B cell (primary cell): ENCODE measurements at places on chromosomes 1 and 21.

DNA sequence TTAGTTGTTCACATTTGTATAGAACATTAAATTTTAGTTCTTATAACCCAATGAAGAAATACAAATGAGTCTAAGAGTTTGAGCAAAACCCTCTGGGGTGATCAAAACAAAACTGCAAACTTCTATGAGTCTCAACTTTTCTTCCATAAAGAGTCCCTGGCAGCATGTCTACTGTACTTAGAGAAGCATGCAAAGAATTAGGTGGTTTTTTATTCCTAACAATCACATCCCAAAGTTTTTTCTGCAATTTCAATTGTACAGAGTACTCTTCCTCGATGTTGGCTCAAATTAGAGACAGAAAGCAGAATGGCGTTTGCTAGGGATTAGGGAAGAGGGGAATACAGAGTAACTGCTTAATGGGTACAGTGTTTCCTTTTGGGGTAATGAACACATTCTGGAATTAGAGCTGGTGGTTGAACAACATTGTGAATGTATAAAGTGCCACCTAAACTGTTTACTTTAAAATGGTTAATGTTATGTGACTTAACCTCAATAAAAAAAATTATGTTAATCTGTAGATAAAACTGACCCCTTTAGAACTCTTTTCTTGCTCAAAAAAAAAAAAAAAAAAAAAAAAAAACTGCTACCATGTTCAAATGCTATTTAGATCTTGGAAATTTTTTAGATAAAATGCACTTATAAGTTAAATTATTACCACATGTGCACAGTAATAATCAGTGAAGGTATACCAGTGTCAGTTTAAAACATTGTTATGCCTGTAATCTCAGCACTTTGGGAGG, 4.8 kb downstream of the RC3H1 start:
- DNase-seq, result no peak

- no peak for DNase-seq
Observed at GRCh38 chr1:2498648-2499047, 22.6 kb downstream of the PLCH2 start.

- peak; percentile 68 for DNase-seq
Observed at GRCh38 chr21:43916691-43917514, 51.9 kb downstream of the AGPAT3 start.

GRCh38 chr1:94540440-94541245, 916 bp downstream of the F3 start:
- no peak for DNase-seq

- no peak for DNase-seq
Observed at GRCh38 chr1:114648503-114648902, 21.3 kb downstream of the DENND2C start.

DNA sequence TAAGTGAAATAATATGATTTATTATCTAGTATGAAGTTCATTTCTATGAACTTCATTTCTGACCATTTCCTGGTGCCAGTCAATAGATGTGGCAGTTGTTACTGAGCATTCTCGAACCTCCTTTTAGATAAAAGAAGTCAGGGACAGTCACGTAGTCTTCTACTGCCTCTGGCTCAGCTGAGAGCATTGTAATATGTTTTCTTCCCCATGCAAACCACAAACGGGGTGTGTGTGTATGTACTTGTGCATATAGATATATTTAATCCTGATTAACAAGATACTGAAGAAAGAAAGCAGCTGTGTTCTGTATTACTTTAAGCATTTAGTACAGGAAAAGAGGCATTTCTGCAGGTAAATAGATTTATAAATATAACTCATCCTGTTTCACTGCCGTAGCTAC, 21.6 kb downstream of the ZNF684 start:
- DNase-seq, result no peak

DNA sequence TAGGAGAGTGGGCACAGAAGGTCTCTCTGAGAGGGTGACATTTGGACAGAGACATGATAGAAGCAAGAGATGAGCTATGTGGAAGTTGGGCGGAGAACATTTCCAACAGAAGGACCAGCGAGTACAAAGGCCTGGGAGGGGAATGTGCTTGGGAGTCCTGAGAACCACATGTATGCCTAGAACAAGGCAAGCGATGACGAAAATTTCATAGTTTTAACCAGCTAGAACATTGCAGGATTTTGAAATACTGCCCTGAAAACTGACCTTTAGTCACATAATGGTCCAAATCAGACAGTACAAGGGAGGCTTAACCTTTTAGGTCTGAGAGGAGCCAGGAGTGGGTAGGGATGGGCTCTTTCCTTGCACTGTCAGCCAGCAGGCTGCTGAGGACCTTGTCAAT, 68.0 kb downstream of the MRPS6 start:
- no peak for DNase-seq

DNA sequence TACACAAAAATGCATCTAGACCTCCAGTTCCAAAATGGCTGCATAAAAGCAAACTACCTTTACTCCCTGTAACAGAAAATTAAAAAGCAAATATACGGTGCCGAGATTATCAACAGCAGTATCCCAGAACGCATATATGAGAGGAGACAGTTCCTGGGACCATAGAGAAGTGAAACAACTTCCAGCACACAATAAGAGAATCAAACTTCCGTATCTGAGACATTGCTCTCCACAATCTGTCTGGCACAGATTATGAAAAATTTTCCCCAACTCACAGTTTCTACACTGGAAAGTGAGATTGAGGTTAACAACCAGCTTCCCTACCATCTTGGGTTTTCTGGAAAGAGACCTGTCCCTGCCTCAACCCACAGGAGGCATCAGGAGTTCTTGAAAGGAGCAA, 47.2 kb upstream of the ST6GALNAC3 start:
- no peak for DNase-seq

GRCh38 chr1:66916320-66916719, 8.3 kb downstream of the DNAI4 start:
- no peak for DNase-seq

DNA sequence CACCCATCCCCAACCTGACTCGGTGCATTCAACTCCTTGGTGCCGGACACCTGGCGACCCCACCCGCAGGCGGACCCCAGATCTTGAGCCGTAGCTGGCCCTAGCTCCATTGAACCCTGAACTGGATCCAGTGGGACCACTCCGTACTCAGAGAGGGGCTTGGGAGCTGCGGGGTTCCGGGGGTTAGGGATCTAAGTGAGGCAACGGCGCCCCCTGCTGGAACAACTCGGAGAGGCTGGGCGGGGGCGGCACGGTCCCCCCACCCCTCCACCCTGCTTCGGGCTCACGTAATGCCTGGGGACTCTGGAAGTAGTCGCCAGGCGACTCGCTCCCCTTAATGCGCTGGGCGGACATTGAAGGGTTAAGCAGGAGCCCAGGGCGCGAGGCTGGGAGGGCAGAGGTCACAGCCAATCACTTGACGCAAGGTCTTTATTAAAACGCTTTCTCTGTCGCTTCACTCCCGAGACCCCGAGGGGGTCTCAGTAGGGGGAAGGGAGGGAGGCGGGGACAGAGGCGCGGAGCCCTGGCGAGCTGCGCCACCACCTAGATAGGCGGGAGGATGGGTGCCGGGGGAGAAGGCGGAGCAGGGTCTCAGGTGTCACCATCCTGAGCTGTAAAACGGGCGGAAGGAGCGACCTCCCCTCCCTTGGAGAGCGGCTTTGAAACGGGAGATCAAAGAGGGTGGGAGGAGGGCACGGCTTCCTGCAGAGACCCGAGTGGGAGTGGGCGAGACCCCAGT, 704 bp upstream of the CRABP2 start:
- peak; percentile 79 for DNase-seq

GRCh38 chr21:34075760-34076660, 2.6 kb downstream of the MRPS6 start:
- DNase-seq, result no peak

- no peak for DNase-seq
Observed at GRCh38 chr1:206962272-206962671, 8.0 kb downstream of the FCAMR start.

GRCh38 chr1:39754906-39755504, 16.1 kb downstream of the OXCT2 start:
- no peak for DNase-seq

DNA sequence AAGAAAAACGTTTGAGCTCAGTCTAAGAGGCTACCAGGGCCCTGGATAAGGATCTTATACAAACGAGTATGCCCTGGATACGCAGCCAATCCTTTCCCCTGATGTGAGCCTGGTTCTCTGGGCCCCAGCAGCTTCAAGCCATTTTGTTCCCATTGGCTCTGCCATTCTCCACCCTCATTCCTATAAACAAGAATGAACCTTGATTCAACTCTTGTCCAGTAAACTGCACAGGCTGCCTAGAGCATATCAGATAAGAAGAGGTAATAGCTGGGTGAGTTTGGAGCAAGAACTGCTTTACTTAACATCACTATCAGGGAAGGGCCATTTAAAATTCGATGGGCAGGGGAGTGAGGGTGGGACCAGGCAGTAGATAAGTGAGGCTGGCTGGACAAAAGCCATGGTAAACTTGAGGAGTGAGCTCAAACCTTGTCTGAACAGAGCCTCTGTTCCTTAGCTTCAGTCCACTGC, 11.3 kb downstream of the BTG2 start:
- DNase-seq, result no peak

DNA sequence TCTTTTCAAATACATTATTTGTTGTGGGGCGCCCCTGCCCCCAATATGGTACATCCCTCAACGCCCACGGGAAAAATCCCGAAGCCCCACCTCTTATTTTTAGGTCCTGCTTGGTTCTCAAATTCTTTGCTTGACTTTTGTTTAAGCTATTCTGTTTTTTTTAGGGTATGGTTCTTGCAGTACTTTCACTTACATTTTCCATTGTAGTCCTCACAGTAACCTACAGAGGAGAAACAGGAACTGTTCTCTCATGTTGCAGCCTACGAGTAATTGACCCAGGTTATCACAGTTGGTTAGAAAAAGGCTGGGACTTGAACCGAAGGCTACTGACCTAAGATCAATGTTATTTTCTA, 697 bp upstream of the C21orf91 start:
- no peak for DNase-seq

DNA sequence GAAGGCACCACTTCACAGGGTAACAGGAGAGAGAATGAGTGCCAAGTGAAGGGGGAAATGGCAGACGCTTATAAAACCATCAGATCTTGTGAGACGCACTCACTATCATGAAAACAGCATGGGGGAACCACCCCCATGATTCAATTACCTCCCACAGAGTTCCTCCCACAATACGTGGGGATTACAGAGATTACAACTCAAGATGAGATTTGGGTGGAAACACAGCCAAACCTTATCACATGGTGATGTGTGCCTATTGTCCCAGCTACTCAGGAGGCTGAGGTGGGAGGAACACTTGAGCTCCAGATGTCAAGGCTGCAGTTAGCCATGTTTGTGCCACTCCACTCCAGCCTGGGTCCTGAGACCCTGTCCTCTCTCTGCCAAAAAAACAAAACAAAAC, 56.0 kb upstream of the DSCAM start:
- no peak for DNase-seq

- DNase-seq, result no peak
Observed at GRCh38 chr1:37035014-37035691, 838 bp upstream of the GRIK3 start.

- DNase-seq, result no peak
Observed at GRCh38 chr1:94797291-94797690, 22.9 kb upstream of the SLC44A3 start.

DNA sequence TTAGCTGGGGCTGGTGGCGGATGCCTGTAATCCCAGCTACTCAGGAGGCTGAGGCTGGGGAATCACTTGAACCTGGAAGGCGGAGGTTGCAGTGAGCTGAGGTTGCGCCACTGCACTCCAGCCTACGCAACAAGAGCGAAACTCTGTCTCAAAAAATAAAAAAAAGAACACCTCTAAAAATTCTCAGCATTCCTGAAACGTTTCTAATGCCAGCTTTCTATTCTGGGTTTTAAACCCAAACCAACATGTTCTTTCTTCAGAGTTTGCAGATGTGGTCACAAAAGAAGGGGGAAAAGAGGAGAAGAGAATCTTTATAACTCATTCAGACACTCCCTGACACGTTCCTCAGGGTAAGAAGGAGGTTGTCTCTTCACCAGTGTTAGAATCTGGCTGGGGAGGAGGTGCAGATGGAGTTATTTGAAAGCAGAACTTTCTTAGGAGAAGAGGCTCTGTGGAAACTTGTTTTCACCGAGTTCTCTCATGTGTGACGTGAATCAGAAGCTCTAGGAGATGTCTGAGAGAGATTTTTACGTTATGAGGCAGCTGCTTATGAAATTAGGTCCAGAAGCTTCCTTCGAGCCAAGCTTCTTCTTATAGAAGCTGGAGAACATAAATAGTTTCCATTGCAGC, 17.8 kb upstream of the CNR2 start:
- peak; percentile 65 for DNase-seq

DNA sequence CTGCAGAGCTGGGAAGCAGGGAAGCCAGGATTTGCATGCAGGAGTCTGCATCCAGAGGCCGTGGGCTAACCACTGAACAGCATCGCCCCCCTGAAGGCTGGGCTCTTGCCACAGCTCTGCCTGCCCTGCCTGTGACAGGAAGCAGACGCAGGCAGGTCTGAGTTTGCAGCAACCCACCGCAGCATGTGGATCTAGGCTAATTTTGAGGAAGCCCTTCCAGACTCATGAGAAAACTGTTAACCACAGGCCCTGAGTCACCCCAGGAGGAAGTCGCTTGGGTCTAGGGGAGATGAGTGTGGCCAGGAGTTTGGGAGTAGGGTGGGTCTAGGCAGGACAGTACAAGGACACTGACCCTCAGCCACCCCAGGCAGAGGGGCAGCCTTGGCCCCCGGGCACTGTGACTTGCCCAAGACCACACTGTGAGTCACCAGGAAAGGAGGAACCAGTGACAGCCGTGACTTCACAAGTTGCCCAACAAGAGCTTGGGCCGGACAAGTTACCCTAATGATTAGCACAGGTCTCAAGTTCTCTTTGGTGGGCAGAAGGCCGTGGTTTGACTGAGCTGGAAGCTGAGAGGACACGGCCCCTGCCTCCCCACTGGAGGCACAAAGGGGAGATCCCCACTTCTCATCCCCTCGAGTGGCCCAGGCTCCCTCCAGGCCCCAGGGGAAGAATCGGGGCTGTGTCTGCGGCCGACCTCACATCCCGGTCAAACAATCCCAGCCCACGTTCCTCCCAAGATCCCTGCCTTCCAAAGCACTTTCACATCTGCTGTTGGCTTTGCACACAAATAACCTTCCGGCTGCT, 826 bp downstream of the LAPTM5 start:
- DNase-seq, result peak; percentile 87

DNA sequence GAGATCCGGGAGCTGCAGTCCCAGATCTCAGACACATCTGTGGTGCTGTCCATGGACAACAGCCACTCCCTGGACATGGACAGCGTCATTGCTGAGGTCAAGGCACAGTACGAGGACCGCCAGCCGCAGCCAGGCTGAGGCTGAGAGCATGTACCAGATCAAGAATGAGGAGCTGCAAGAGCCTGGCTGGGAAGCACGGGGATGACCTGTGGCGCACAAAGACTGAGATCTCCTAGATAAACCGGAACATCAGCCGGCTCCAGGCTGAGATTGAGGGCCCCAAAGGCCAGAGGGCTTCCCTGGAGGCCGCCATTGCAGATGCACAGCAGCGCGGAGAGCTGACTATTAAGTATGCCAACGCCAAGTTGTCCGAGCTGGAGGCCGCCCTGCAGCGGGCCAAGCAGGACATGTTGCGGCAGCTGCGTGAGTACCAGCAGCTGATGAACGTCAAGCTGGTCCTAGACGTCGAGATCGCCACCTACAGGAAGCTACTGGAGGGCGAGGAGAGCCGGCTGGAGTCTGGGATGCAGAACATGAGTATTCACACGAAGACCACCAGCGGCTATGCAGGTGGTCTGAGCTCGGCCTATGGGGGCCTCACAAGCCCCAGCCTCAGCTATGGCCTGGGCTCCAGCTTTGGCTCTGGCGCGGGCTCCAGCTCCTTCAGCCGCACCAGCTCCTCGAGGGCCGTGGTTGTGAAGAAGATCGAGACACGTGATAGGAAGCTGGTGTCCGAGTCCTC, 25.5 kb downstream of the ETV3L start:
- peak; percentile 36 for DNase-seq

- no peak for DNase-seq
Observed at GRCh38 chr1:240591564-240591963, 20.4 kb downstream of the GREM2 start.

- no peak for DNase-seq
Observed at GRCh38 chr1:60185684-60186083, 112.1 kb upstream of the C1orf87 start.
